HuH-7.5 (cell line): ENCODE measurements at places on chromosomes 16 and 17.

- DNase-seq: no peak
Observed at GRCh38 chr16:64136314-64136713, 985.5 kb downstream of the CDH11 start.

DNA sequence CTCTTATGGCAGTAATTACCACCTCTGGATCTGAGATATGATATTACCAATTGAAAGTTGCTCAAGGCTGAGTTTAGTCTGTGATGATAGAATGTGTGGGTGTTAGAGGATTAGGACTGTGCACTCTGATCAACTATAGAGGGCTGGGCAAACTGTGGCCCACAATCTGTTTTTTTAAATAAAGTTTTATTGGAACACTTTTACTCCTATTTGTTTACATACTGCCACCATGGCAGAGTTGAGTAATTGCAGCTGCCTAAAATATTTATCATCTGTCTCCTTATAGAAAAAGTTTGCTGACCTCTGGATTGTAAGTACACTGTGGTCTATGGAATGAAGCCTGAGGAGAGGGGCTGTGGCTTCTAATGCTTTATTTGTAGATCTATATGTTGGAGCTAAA is 71.5 kb upstream of the N4BP1 start:
- no peak for DNase-seq

GRCh38 chr17:82237746-82238471 is 9.1 kb downstream of the SLC16A3 start:
- no peak for DNase-seq

GRCh38 chr16:81277541-81278080 is 37.2 kb upstream of the GAN start:
- DNase-seq: no peak

GRCh38 chr16:75086281-75086680 is 30.3 kb downstream of the LDHD start:
- no peak for DNase-seq

GRCh38 chr17:77600346-77600745 is 358.2 kb upstream of the TNRC6C start:
- DNase-seq: no peak

GRCh38 chr17:27878776-27879562 is 14.2 kb downstream of the LYRM9 start:
- DNase-seq: no peak

DNA sequence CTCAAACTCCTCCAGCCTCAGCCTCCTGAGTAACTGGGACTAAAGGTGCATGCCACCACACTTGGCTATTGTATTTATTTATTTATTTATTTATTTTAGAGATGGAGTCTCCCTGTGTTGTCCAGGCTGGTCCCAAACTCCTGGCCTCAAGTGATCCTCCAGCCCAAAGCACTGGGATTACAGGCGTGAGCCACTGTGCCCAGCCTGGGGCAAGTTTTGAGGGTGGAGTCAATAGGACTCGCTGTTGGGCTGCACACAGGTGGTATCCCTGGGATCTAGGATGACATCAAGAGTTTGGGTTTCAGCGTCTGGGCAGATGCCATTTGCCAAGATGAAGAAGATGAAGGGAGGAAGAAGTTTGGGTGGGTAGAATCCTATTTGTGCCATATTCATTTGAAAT is 213.9 kb downstream of the GSG1L start:
- DNase-seq: no peak
